ENCODE measurements at places on chromosomes 1 and 21.
A peak's percentile ranks its signal among the peaks of the same experiment; 100 is the strongest.

DNA sequence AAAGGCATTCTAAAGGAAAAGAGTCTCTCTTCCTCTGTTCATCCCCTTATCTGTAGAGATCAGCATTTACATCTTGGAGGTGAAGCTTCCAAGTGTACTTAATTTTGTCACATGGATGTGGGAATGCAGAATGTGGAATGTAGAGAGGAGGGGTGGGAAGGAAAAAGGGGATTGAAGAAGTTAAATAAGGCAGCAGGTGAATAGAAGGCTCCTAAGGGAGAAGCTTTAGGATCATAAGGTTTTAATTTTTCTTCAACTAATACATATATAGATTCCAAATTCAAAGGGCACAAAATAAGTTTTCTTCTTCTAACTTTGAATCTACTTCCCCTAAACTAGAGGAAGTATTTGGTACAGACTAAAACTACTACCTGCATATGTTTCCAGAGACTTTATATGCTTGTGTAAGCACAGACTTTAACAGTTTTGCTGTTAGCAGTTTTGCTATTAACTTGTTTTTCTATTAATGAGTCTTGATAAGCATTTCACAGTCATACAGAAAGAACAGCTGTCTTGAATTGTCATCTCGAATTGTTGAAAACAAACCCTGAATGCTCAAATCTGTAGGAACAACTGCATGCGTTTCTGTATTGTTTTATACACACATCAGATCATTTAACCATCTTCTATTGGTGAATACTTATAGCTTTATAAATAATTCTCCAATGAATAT, 12.7 kb downstream of the TENT5C start:
- no peak for DNase-seq

DNA sequence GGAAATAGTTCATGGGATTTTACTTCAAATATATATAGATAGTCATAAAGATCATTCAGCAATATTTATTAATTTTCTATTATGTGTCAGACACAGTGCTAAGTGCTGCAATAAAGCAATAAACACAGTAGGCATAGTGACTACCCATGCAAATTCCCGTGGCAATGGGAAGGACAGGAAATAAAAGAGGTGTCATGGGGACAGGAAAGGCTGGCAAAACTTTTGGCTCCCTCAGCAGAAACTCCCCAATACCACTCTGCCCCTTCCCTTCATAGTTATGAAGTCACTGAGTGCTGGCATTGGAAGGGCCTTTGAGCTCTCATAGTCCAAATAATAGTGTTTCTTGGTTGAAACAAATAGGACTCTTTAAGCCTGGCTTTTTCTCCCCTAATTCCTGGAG, 104.4 kb upstream of the DPT start:
- no peak for DNase-seq

- peak; percentile 65 for DNase-seq
These were observed 75.4 kb downstream of the MRPL37 start for GRCh38 chr1:54275349-54275748.

GRCh38 chr1:49098866-49099265, 322.2 kb upstream of the BEND5 start:
- DNase-seq: no peak

GRCh38 chr1:27538793-27539192, 48.8 kb upstream of the WASF2 start:
- peak; percentile 81 for DNase-seq

GRCh38 chr1:12341667-12342066, 111.8 kb downstream of the VPS13D start:
- DNase-seq: no peak

DNA sequence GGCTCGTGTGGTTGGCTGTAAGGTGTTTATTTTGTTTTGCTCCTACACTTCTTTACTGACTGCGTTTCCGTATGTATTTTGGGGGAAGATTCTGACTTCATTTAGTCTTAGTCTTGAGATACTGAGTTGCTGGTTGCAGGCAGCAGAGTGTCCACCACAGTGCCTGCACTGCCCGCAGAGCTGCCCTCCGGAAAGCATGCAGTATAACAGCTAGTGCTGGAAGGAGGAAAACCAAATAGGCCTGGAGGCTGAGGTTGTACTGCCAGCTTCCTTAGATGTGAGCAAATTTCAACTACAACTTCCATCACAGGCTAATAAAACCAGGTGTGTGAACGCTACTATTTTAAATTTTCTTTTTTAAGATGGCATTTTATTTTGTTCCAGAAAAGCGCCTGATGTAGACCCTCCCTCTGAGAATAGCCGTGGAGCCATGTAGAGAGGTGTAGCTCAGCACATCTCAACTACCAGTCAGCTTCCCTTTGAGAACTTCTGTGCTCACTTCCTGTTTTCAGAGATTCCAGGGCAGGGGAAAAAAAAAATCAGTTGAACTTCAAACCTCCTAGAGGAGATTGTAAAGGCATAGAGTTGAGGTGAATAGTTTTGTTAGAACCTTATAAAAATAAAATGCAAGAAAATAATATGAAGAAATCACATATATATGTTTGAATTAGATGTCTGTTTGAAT, 17.6 kb downstream of the LMO4 start:
- DNase-seq: no peak
